ENCODE measurements at places on chromosomes 2 and 18. TPM values are rescaled to one million over a fixed set of nuclear protein-coding genes. Genes with fewer than 3 reads are reported as not detected.

The RAB6C gene
- total RNA-seq, result not detected

The SCLY gene
- total RNA-seq, result 18.3 TPM

The OTX1 gene
- not detected for total RNA-seq

The CNDP1 gene
- total RNA-seq, result not detected

The ASIC4 gene
- 0.46 TPM for total RNA-seq

The MFF gene
- total RNA-seq, result 66.9 TPM

The DES gene
- total RNA-seq, result 3.0 TPM

The STARD6 gene
- total RNA-seq, result not detected

The TTC31 gene
- 12.1 TPM for total RNA-seq

The NETO1 gene
- total RNA-seq, result not detected

The DNAH6 gene
- total RNA-seq, result 0.13 TPM

The KIF5C gene
- total RNA-seq, result 0.10 TPM

The CARF gene
- 6.5 TPM for total RNA-seq

The TMEM198 gene
- total RNA-seq, result 1.3 TPM

The UPP2 gene
- not detected for total RNA-seq

The ANKRD30B gene
- total RNA-seq, result 0.73 TPM

The ZSWIM2 gene
- total RNA-seq, result 0.10 TPM

The DTNA gene
- 7.8 TPM for total RNA-seq

The TAF1B gene
- total RNA-seq, result 22.4 TPM

The GCG gene
- not detected for total RNA-seq

The REL gene
- total RNA-seq, result 4.8 TPM

The NAT8 gene
- total RNA-seq, result not detected

The LIMS3 gene
- 4.2 TPM for total RNA-seq

The CFAP221 gene
- 0.13 TPM for total RNA-seq

The GPR45 gene
- total RNA-seq, result not detected

The MAP3K19 gene
- not detected for total RNA-seq

The TNS1 gene
- 297 TPM for total RNA-seq

The TRIB2 gene
- total RNA-seq, result 109 TPM

The TRABD2A gene
- 4.0 TPM for total RNA-seq
